Choroid plexus epithelial cell (primary cell): ENCODE measurements at places on chromosomes 4 and X.

DNA sequence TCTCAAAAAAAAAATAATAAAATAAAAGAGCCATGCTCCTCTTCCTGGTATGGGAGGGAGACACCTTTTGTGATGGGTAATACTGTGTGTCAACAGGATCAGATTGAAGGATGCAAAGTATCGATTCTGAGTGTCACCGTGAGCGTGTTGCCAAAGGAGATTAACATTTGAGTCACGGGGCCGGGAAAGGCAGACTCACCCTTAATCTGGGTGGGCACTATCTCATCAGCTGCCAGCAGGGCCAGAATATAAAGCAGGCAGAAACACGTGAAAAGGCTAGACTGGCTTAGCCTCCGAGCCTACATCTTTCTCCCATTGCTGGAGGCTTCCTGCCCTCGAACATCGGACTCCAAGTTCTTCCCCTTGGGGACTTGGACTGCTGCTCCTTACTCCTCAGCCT, 95.4 kb downstream of the SHOX start:
- DNase-seq: no peak

DNA sequence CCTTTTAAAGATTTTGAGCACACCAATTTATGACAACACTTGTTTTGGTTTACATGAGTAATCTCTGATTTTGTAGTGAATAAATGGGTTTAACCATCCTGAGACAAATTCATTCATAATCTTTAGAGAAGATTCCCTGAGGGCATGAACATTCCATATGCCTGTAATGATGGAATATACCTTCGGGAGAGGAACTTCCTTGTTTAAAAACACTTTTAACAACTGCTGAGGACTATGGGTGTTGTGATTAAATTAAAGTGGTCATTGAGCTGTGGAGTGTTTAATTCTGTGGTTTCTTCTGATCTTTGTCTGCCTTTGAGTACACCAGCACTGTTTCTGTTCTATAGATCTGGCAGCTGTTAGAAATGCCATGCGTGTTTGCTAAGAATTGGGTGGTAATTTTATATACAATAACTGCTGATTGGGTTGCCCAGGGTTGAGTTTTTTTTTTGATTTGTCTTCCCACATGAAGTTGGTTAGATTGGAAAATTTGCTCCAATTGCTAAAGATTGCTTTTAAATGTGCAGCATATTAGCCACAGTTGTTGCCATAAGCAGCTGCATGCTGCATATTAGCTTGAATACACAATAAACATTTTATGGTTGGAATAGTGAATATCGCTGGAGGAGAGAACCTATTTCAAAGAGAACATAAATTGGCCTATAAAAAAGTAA, 86.8 kb downstream of the DCLK2 start:
- DNase-seq: no peak

- DNase-seq: no peak
Observed at GRCh38 chr4:40800064-40800463, 50.3 kb downstream of the NSUN7 start.

GRCh38 chr4:153651587-153651986, 32.5 kb upstream of the TLR2 start:
- peak; percentile 53 for DNase-seq

- DNase-seq: peak; percentile 31
Observed at GRCh38 chrX:68693481-68694434, 46.3 kb downstream of the STARD8 start.

DNA sequence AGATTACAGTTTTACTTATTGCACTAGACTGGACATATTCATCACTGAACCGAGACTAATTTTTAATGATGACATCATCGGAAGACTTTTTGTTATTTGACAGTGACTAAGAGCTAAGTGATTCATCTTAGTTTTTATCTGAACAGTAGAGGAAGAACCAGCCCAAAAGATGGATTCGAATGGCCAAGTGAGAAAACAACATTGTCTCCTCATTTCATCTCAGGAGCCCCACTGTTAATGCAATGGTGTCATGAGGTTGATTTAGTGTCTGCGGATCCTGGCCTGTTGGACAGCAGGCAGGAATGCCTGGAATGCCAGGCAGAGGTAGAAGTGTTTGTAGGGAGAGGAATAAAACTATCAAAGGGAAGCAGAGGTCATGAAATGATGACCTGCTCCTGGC, 37.8 kb upstream of the HPF1 start:
- no peak for DNase-seq

GRCh38 chr4:72767618-72768302, 198.7 kb upstream of the ADAMTS3 start:
- peak; percentile 97 for DNase-seq

GRCh38 chr4:76515975-76516843, 81.2 kb downstream of the SHROOM3 start:
- peak; percentile 40 for DNase-seq

GRCh38 chr4:165768281-165768680, 104.8 kb upstream of the TLL1 start:
- no peak for DNase-seq

GRCh38 chr4:59553063-59553720, 1646.9 kb upstream of the ADGRL3 start:
- peak; percentile 27 for DNase-seq

DNA sequence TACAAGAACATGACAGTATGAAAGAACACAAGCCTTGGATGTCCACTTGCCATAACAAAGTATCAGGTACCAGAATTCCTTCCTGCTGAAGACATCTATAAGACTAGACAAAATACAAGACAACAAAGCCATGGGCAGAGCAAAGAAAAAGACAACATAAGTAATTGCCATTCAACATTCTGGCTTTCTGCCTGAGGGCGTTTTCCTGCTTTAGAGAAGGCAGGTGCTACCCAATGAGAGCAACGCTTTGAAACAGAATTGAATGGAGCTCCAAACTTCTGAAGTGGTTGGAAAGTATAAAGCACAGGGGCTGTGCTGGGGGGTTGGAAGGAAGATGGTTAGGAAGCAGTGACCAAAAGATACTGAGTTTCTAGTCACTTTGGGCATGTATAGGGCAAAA, 30.1 kb downstream of the PDE5A start:
- no peak for DNase-seq

DNA sequence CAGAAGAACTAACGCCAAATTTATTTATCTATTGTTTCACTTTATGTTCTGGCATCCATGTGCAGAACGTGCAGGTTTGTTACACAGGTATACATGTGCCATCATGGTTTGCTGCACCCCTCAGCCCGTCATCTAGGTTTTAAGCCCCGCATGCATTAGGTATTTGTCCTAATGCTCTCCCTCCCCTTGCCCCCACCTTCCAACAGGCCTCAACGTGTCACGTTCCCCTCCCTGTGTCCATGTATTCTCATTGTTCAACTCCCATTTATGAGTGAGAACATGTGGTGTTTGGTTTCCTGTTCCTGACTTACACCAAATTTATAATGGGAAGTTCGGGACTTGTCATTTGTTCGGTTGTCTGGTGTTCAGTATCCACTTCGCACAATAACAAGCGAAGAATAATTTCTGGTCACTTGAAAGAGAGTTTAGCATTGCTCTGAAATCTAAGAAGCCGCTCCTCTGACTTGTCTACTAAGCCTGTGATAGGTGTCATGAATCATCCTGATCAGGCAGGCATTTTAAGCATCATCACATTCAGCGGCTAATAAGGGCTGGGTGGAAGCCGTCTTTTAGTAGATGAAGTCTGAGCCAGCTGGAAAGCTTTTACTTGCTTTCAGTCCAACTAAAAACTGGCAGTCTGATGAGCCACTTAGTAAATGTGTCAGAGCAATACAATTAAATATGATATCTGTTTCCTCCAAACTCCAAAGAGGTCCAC, 1065.7 kb upstream of the PABPC4L start:
- DNase-seq: no peak

DNA sequence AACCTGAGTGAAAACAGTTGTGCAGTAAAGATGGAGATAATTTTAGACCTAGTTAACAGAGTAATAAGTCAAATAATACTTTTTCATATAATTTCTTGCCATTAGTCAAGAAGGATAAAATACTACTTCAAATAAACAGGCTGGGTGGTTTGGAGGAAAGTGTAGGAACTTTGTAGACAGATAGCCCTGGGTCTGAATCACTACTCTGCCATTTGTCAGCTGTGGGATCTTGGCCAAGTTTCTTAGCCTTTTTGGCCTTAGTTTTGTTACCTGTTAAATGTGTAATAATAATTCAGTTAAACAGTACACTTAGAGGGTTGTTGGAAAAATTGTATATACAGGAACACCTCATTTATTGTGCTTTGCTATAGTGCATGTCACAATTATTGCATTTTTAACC, 163.7 kb downstream of the NPNT start:
- DNase-seq: no peak

DNA sequence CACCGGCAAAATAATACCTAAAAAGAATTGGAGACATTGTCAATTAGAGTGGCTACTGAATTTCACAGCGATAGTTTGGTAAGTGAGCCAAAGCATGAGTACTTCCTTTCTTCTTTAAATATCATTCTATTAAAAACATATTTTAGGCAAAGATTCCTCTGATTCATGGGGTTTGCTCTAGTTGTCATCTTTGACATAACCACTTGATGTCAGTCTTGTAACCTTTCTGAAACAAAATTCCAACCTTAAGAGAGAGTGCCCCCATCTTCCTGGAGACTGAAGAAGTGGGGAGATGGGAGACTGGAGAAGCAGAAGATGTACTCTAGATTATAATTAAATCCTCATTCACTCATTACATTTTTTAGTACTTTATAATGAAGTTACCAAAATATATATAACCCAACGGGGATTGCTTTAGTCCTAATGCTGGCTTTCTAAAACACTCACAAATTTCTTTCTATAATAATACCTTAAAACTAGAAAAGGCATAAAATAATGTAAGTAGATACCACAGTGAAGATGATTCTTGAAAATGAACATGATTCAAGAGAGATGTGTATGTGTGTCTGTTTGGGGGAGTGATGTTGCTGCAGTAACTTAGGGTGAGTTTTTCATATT, 96.4 kb downstream of the EMCN start:
- DNase-seq: peak; percentile 70

- DNase-seq: no peak
Observed at GRCh38 chrX:132957211-132958090, 978 bp downstream of the HS6ST2 start.

DNA sequence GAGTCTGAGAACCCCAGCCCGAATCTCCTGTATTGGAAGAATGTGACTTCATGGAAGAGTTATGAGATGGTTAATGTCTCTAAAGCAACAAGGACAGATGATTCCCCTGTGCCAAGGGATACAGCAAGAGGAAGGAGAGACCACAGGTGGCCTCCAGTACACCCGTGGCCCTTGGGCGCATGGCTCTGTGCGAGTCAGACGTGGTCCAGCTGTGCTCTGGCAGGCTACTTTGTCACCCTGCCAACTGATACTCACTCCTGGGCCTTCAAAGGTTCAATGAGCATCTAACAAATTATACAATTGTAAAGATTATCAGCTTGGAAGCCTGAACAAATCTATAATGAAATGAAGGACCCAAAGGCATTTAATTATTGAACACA, 71.7 kb downstream of the NYX start:
- DNase-seq: peak; percentile 48

DNA sequence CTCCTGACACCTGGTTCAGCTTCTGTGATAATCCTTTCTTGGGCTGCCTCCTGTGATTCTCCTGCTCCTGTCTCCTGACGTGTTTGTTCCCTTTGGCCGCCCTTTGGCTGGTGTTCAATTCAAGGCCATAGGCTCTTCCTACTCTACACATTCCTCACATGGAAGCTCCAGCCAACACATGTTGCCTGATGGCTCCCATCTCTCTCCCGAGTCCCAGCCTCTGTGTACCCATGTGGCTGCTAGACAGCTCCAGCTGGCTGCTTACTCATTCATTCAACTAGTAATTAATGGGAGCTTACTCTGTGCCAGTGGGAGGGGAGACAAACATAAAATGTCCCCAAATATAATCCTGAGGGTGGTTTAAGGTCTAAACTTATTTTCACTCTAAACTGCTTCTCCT, 9.2 kb upstream of the MED28 start:
- no peak for DNase-seq

GRCh38 chr4:77187322-77187721, 30.3 kb downstream of the CCNG2 start:
- DNase-seq: no peak

GRCh38 chr4:179071131-179071530, 1628.9 kb upstream of the AGA start:
- no peak for DNase-seq

DNA sequence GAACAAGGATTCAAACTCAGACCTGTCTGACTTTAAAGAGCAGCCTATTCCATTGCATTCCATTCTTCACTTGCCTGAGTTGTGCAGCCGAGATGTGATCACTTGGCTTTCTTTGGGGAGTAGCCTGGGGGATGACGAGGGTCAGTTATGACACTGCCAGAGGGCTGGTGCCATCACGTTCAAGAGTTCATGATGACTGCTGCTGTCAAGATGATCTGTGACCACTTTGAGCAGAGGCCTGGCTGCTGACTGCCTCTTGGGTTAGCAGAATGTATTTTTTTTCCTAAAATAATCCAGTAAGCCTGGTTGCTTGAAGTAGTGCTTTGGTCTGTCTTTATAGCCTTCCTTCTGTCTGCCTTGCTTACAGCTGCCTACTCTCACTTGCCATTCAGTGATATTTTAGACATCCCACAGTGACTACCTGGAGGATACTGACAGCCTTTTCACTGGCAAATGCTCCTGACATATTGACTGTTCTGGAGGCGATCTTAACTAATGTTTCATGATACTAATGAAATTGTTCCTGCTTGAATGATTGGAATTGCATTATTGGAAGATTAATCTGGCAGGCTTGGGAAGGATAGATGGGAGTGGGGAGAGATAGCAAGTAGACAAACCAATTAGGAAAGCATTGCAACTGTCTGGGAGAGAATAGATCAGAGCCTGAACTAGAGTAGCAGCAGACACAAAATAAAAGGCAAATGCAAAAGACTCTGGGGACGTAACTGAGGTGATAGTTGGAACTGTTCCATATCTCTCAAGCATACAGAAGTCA, 221.6 kb upstream of the LCORL start:
- no peak for DNase-seq

DNA sequence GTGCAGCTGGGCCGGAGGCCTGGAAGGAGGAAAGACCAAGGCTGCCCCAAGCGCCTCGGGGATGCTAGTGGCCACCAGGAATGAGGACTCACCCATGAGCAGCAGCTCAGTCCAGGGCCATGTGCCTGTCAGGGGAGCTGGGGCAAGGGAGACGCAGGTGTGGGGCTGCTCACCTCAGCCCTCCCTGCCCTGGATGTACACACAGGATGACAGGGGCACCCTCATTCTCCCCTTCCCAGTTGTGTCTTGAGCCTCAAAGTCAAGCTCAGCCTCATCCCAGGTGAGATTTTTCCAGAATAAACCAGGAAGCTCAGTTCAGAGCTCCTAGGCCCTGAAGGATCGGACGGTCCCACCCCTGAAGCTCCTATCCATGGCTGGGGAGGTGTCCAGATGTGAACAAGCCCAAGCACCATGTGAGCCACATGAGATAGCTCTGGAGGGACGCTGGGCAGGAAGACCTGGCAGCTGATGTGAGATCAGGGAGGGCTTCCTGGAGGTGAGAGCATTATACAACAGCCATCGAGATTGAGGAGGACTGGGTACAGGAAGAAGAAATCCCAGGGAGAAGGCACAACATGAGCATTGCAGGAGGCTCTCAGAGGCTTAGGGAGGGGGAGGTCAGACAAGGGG, 23.0 kb downstream of the HTRA3 start:
- DNase-seq: no peak

DNA sequence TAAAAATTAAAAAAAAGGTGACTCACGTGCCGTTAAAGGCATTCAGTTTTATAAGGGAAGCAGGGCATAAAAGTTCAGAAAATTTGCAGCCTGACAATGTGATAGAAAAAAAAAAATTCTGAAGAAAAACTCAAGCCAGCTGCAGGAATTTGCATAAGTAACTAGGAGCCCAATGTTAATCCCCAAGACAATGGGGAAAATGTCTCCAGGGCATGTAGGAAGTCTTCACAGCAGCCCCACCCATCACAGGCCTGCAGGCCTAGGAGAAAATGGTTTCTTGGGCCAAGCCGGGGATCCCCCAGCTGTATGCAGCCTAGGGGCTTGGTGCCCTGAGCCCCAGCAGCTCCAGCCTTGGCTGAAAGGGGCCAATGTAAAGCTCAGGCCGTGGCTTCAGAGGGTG, 31.2 kb downstream of the CHM start:
- no peak for DNase-seq
